ENCODE measurements at places on chromosomes 6 and 20. TPM values are rescaled to one million over a fixed set of nuclear protein-coding genes. Genes with fewer than 3 reads are reported as not detected.

DNA sequence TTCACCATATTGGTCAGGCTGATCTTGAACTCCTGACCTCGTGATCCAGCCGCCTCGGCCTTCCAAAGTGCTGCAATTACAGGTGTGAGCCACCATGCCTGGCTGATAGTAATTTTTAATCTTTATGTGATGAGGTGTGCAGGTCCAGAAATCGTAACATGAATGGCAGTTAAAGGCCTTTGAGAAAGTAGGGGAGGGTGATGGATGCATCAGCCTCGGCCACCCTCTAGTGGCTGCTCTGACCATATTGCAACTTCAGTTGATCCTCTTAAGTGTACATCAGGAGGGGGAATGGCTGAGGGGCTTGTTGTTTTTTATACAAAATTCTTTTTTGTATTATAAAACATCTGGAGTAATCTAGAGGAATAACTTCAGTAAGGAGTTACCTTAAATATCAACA lies 193.0 kb downstream of the ZFAND3 start:
- peak; percentile 57 for DNase-seq

DNA sequence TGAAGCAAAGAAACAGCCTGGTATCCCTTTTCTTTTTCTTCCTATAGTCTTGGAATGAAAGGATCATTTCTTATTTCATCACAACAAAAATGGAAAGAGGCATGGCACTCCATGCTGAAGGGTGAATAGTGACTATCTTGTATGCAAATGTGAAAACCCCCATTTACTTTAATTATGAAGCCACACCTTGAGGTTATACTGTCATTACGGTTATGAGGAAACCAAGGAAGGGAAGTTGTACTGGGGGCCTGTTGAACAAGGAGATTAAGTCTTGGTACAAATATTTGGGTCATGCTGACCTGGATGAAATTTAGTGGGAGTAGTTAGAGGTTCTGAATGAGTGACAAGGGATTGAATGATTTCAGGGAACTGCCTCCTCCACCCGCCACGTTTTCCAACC lies 8.7 kb upstream of the STXBP5 start:
- DNase-seq = no peak

Gene CCDC170
- 8.9 TPM for total RNA-seq

DNA sequence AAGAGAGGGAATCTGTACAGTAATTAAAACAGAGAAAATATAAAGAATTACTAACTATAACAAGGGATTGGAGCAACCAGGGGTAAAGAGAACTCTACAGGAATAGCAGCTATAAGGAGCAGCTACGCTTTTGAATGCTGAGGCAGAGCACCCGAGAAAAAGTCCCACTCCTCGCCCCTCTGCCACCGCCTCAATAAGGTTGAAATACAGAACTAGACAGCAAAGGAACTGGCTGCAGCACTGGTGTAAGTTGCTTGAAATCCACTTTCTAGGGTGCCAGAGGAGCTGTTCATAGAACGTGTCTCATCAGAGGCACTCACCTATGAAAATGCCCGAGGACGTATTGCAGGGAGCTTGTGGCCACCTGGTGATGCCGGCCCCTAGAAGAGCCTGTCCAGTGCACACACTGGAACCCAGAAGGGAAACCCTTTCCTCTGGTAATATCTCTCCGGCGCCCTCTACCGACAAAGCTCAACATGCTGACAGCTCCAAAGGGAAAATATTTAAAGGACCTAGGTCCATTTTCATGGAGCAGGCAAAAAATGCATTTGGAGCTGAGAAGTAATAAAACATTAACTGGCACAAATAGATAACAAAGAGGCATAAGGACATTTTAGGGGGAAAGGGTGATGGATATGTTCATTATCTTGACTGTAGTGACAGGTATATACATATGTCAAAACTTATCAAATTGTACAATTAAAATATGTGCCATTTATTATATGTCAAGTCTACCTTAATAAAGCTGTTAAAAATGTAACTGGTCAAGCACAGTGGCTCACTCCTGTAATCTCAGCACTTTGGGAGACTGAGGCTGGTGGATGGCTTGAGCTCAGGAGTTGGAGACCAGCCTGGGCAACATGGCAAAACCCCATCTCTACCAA lies 137.4 kb upstream of the HDAC2 start:
- DNase-seq = peak; percentile 63

Gene PRDM13
- not detected for total RNA-seq
